ENCODE measurements at places on chromosomes 5 and 9.
A peak's percentile ranks its signal among the peaks of the same experiment; 100 is the strongest.

DNA sequence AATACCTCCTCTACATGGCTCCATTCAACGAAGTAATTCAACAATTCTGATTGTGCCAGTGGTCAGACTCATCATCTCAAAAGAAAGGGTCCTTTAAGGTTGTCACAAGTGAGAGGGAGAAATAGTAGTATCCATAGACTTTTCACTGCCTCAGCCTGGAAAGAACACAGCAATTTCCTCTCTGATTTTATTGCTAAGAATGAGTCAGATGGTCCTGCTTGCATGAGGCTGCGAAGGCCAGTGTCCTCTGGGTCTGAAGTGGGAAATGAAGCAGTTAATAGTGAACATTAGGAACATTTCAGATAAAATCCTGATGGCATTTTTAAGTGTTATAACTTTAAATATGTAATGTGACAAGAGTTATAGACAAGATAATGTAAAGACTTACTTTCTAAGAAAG, 979.0 kb downstream of the EFNA5 start:
- DNase-seq: no peak

DNA sequence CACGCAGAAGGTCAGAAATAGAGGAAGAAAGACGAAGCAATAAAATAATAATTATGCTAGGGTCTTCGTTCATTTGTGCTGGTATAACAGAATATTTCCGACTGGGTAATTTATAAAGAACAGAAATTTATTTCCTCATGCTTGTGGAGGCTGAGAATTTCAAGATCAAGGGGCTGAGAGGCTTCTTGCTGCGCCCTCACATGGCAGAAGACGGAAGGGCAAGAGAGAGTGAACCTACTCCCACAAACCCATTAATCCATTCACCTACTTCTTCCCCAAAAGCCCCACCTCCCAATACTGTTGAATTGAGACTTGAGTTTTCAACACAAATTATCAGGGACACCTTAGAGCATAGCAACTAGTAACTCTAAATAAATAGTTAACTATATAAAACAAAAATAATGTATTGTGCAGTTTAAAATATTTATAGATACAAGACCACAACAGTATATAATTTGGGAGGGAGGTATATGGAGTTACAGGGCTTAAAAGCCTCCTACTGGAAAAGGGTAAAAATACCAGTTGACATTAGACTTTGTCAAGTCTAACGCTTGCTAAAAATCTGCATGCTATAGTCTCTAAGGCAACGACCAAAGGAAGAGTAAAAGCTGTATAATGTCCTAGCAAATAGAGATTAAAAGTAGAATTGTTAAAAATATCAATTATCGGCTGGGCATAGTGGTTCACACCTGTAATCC, 40.3 kb upstream of the NAA35 start:
- no peak for DNase-seq

DNA sequence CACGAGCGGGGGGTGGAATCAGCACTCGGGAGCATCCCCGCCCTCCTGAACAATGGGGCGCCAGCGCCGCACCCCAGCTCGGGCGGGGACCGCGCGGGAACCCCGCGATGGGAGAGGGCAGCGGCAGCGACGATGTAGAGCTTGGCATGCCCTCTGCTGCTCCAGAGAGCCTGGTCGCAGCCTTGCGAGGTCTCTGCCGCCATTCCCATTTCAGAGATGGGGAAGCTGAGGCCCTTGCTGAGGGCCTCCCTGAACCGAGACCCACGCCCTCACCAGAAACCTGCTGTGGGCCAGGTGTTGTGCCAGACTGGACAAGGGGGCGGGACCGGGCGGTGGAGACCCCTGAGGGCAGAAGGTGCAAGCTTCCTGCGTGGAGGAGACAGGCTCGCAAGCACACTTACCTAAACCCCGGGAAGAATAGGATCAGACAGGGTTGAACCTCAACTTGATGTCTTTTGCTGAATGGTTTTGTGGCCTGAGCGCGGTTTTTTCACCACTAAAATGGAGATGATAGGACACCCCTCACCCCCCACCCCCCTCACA, 647 bp upstream of the MEGF9 start:
- no peak for DNase-seq

- DNase-seq: no peak
Measured at GRCh38 chr5:65446682-65447081, 35.0 kb downstream of the ADAMTS6 start.

- DNase-seq: no peak
Measured at GRCh38 chr5:61505281-61505680, 173.2 kb downstream of the ZSWIM6 start.

DNA sequence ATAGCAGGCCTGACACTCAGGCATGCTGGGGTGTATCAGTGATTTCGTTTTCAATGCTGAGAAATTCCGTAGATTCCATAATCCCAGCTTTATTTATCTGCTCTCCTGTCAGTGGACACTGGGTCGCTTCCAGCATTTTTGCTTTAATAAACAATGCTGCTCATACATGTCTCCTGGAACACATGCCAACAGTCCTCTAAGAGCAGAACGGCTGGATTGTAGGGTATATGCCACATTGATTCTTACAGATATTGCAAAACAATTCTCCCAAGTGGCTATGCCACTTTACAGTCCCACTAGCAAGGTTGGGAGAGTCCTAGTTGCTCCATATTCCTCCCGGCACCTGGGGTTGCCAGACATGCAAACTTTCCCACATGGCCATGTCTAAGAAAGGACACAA, 81.9 kb downstream of the RAPGEF1 start:
- no peak for DNase-seq

- DNase-seq: no peak
Measured at GRCh38 chr5:167773668-167774301, 517.7 kb upstream of the WWC1 start.

DNA sequence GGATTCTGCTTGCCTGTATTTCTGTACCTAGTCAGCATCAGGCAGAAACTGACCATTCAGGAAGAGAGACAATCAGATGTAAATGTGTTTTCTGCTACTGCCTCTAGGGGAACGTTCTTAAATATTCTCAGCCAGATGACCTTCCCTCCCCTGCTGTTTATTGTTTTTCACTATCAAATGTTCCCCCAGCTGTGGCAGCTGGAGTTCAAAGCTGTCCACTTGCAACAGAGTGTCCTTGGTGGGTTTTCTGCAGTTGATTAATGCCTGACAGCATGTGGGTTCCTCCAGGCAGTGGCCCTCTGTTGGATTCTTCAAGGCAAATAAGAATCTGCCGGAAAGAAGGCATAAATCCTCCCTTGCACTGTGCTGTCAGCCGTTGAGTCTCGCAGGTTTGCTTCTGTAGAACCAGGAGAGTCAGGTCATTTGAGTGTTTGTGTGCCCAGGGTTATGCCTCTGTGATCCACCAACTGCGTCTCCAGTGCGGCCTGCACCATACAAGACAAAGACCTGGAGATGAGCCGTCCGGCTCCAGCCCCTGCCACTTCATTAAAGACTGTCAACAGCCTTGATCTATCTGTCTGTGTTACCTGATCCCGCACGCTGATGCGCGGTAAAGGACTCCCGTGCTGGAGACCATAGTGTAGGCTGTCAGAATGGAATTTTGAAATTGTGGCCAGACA, 203.4 kb downstream of the GADD45G start:
- no peak for DNase-seq

- DNase-seq: no peak
Measured at GRCh38 chr5:144361406-144361805, 190.7 kb downstream of the KCTD16 start.

GRCh38 chr5:10289991-10290390, 17.7 kb downstream of the CMBL start:
- DNase-seq: no peak

GRCh38 chr5:69024241-69024651, 69.6 kb upstream of the SLC30A5 start:
- no peak for DNase-seq

- no peak for DNase-seq
Measured at GRCh38 chr9:123373946-123374345, 17.9 kb downstream of the CRB2 start.

- DNase-seq: no peak
Measured at GRCh38 chr5:35516271-35516670, 101.4 kb upstream of the SPEF2 start.

DNA sequence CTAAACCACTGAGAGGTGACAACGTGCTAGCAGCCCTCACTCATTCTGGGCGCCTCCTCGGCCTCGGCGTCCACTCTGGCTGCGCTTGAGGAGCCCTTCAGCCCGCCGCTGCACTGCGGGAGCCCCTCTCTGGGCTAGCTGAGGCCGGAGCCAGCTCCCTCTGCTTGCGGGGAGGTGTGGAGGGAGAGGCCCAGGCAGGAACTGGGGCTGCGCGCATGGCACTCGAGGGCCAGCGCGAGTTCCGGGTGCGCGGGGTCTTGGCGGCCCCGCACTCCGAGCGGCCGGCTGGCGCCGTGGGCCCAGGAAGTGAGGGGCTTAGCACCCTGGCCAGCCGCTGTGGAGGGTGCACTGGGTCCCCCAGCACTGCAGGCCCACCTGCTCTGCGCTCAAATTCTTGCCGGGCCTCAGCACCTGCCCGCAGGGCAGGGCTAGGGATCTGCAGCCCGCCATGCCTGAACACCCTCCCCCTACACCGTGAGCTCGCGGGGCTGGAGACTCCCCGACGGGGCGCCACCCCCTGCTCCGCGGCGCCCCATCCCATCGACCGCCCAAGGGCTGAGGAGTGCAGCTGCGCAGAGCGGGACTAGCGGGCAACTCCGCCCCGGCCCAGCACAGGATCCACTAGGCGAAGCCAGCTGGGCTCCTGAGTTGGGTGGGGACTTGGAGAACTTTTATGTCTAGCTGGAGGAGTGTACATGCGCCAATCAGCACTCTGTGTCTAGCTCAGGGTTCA, 11.8 kb upstream of the UBE2D2 start:
- no peak for DNase-seq

GRCh38 chr9:89606049-89606623, 1.3 kb downstream of the GADD45G start:
- no peak for DNase-seq

- no peak for DNase-seq
Measured at GRCh38 chr5:57325678-57326397, 152.0 kb downstream of the GPBP1 start.

- DNase-seq: no peak
Measured at GRCh38 chr9:133888809-133889491, 103.2 kb downstream of the VAV2 start.

- no peak for DNase-seq
Measured at GRCh38 chr5:81717226-81717625, 33.7 kb downstream of the SSBP2 start.

DNA sequence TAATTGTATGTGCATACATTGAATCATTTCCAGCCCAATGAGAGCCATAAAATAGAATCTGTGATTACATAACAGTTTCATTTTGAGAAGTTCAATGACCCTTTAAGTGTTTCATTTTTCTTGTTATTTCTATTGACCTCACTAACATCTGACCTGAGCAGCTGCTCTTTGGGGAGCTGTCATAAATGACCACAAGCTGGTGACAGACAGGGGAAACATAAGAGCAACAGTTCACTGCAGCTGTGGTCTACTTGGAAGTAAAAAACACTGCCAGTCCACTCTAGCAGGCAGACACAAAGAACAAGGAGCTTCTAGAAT, 265.4 kb downstream of the DTWD2 start:
- no peak for DNase-seq

GRCh38 chr9:110356639-110357395, 19.2 kb upstream of the TXNDC8 start:
- DNase-seq: no peak

- no peak for DNase-seq
Measured at GRCh38 chr5:156394642-156395305, 67.8 kb downstream of the SGCD start.

- DNase-seq: no peak
Measured at GRCh38 chr5:141192110-141192725, at the start of gene PCDHB10. PCDHB10 (plus strand) TSS chr5:141192353; CDS start chr5:141192553, 200 bp downstream.

GRCh38 chr9:2093920-2094597, 78.9 kb downstream of the SMARCA2 start:
- no peak for DNase-seq

GRCh38 chr5:40797273-40798011, 732 bp downstream of the PRKAA1 start:
- DNase-seq: peak; percentile 64

GRCh38 chr5:81759632-81760005, 8.7 kb upstream of the SSBP2 start:
- DNase-seq: no peak

GRCh38 chr9:72305102-72305546, 59.9 kb downstream of the ZFAND5 start:
- no peak for DNase-seq

DNA sequence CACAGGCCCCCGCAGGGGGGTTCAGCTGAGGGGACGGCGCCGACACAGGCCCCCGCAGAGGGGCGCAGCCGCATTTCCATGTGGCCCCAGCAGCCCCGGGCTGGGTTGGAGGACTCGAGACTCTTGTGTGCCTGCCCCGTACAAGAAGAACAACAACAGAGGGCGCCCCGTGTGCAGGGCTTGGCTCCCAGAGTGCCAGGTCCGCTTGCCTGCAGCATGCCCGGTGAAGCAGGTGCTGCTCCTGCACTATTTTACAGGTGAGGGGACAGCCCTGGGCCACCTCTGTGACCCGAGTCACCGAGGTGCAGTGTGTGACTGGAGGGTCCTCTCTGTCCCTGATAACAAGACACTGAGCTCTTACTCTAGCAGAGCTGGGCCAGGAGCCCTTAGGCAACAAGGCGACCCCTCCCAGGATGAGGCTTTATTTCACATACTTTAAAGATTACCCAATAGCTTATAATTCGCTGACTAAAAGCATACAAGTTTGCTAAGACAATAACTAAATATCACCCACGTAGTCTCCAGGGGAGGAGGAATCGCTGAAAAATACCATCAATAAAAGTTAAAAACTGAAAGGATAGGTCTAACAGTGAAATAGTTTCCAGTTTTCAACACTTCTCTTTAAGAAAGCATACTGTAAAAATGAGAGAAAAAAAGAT, 41.7 kb upstream of the SLC9A3 start:
- no peak for DNase-seq

DNA sequence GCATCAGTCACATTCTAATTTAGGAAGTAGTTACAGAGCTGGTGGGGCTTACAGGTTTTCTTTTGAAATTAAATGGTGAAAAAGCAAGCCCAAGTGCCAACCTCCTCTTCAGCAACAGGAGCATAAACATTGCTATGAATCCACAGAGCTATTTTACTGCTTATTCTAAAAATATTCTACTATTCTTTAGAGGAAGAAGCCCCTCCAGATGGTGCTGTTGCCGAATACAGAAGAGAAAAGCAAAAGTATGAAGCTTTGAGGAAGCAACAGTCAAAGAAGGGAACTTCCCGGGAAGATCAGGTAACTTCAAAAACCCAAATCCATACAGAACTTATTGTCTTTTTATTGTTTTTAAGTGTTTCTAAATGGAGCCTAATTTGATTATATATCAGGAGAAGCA, 202.8 kb downstream of the CWC27 start:
- DNase-seq: no peak

DNA sequence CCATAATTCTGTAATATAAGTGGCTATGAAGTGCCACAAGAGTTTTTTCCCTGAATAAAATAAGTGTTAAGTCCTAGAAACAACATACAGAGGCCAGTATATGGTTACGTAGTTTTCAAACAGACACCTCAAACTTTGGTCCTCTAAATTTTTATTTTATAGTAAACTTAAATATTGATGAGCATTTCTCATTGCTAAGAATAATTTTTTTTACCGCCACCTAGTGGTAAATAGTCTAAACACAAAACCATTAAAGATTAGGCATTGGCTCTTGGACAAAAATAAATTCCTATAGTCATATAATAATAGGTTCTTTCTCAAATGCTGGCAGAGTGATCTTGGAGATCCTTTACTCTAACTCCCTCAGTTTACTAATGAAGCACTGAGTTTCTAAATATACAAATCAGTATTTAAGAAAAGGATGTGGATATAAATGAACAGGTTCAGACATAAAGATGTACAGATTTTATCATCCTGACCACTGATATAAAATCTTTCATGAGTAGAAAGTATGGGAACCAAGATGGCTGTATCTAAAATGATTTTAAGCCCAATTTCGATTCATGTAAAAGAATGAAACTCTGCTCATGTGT, 136.2 kb downstream of the FANCC start:
- no peak for DNase-seq

- DNase-seq: no peak
Measured at GRCh38 chr5:124583469-124584350, 162.7 kb downstream of the ZNF608 start.
